T-helper 17 cell (primary cell): ENCODE measurements at places on chromosomes 5 and 9. TPM values are rescaled to one million over a fixed set of nuclear protein-coding genes. Genes with fewer than 3 reads are reported as not detected.

DNA sequence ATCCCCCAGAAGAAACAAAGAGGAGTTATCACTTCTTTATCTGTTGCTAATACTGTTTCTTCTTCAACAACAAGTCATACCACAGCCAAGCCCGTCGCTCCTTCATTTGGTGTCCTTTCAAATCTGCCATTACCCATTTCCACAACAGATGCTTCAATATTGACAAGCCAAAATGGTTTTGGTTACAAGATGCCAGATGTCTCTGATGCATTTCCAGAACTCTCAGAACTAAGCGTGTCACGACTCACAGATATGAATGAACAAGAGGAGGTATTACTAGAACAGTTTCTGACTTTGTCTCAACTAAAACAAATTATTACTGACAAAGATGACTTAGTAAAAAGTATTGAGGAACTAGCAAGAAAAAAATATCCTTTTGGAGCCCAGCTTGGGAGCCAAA lies 16.0 kb upstream of the HAND1 start:
- no peak for DNase-seq

The CBY3 gene
- total RNA-seq, result not detected

DNA sequence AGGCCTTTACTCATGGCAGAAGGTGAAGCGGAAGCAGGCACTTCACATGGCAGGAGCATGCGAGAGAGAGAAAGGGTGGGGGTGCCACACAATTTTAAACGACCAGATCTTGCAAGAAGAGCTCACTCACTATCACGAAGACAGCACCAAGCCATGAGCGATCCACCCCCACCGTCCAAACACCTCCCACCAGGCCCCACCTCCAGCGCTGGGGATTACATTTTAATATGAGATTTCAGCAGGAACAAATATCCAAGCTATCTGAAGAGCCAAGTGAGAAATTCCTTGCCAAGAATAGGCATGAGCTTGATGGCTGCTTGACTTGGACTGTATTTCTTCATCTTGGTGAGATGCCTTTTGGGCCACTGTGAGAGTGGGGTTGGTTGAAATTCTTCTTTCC lies 88.0 kb downstream of the PDZD2 start:
- no peak for DNase-seq

GRCh38 chr9:29209748-29210291 lies 1636.5 kb upstream of the C9orf72 start:
- DNase-seq, result no peak

GRCh38 chr9:99336005-99336404 lies 113.9 kb downstream of the SEC61B start:
- DNase-seq, result no peak

GRCh38 chr9:108475813-108476212 lies 380.0 kb downstream of the ACTL7B start:
- DNase-seq, result no peak

The HAVCR2 gene
- total RNA-seq, result 2.3 TPM

The CORO2A gene
- total RNA-seq, result 16.6 TPM

The SPINK9 gene
- not detected for total RNA-seq

- DNase-seq, result no peak
Observed at GRCh38 chr5:169992789-169993484, 12.6 kb upstream of the INSYN2B start.

DNA sequence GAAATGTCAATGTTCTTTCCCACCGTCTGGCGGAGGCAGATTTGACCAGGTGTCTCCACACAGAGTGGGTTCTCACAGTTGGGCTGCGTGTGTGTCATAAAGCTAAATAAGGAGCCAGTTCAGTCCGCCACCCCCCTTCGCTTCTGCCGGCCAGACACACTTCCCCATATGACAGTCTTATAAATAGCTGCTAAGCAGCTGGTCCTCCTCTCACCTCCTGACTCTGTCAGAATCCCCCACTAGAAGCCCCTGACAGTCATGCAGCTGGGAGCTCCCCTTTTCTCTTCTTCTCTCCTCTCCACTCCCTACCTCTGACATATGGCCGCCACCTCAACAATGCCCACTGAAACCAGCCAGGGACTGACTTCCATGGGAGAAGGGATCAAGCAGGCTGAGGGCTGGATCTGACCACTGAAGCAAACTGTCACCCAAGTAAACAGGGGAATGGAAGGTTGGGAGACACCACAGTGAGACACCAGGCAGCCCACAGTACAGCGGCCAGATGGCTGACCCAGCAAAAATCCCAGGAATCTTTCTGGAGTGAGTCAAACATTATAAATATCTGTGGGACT lies 141.9 kb upstream of the EFNA5 start:
- no peak for DNase-seq

DNA sequence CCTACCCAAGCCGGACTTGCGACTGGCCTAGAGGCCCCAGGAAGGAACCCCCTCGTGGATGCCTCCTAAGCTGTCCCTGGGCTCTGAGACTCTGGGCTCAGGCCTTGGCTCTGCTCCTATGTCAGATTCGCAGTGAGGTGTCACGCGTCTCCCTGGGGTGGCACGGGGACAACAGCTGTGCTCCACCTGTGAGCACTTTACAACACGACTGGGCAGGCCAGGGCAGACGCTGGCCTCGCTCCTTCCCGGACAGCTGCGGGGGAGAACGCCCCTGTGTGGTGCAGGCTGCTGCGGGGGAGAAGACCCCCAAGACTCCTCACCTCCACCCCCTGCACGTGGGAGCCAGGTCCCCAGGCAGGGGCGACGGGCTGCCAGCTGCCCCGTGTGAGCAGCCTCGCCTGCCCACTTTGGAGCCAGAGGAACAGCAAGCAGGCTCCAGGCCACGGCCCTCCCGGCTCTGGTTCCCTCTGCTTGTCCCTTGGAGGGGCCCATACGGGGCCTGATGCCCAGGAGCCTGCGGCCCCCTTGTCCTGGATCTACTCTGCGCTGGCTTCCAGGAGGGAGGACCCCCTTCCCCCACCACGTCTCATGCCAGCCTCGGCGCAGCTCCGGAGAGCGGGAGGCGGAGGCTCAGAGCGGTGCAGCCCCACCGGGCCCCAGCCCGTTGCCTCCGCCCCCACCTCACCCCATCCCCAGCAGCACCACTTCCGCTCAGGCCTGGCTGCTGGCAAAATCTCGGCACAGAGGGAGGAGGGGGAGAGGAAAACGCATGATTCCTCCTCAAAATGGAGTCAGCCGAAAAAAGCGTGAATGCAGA lies 36.0 kb downstream of the SARDH start:
- DNase-seq, result peak; percentile 42

DNA sequence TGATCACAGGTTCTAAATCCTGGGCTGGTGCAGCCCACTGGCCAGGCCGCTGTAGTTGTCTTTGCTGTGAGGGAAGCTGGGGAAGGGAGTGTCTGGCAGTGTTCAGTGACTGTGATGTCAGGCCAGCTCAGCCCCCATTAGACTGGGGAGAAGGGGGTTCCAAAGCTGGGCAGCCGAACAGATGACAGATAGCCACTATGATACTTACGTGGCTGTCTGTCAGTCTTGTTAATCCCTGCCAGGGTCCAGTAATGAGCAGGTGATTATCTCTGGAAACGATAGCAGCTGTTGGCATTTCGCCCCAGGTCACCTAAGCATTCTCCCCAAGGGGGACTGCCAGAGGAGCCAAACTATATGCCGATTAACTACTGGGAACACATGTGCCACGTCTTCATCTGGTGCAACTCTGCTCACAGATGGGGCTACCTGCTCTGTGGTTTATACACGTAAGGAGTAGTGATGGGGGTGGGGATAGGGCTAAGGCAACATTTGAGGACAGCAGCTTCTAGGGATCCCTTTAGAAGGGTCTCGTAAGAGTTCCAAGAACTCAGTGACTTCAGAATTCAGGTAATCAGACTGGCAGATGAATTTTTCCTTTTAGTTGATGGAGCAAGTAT lies 396.3 kb downstream of the KDM4C start:
- DNase-seq, result no peak

The PPP3R2 gene
- not detected for total RNA-seq

The MYOZ3 gene
- not detected for total RNA-seq

DNA sequence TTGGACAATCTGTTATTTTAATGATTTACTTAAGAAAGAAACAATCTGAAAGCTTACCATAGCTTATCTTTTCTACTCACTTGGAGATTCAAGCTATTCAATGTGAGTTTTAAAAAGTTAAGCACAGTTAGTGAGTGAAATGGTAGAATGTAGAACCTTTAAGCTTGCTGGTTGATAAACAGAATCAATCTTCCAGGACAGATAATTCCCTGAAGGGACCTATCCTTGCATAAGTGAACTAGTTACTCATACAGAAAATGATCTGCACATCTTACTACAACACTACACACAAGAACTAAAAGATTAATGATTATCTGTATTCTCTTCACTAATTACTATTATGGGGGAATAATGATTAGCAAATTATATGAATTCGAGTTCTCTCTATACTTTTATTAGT lies 165.6 kb downstream of the PALM2AKAP2 start:
- DNase-seq, result no peak

The ADRA1B gene
- not detected for total RNA-seq

The TLR4 gene
- total RNA-seq, result 1.8 TPM

The ADAMTS2 gene
- not detected for total RNA-seq

- no peak for DNase-seq
Observed at GRCh38 chr5:161513942-161514341, 32.6 kb downstream of the GABRB2 start.

DNA sequence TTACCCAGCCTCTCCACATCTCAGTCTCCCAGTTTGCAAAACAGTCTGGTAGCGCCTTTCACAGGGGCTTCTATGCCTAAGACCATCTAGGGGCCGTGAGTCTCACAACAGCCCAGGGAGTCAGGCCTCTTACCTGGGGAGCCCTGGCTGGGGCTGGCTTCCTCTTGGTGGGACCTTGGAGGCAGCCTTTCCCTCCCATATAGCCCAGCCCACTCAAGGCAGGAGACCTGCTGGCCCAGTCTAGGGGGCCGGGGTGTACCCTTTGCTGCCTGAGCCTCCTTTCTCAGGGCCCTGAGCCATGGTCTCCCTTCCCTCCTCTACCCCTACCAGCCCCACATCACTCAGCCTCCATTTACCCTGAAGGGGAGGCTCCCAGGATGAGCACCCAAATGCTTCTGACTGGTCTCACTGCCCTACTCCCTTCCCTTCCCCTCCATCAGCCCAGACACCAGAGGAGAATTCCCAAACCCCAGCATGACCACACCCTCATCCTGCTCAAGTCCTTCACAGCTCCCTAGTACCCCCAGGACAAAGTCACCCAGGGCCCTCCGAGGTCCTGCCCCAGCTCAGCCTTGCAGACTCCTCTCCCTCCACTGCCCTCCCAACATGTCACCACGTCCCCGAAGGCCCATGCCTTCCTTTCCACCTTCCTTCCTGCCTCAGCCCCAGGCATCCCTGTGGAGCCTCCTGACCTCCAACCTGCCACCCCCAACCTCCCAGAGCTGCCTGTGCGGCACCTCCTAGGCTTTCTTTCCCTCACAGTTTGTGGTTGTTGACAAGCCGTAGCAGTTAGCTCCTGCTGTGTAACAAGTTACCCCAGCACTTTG lies 55.3 kb downstream of the BARX1 start:
- DNase-seq, result no peak

DNA sequence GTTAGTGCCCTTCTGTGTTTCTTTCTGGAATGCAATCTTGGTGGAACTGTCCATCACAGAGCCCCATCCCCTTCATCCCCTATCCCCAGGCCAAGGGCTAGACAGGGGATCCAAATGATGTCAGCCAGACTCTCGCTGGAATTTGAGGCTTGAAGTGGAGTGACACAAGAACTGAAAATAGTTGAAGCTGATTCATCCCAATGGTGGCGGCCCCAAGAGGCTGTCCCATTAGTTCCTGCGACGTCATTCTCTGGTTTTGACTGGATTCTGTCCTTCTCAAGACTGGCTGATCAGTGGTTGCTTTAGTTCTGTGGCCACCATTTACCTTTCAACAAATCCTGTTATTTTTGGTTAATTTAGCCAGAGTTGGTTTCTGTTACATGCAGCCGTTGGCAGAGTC lies 59.9 kb downstream of the SUB1 start:
- no peak for DNase-seq

DNA sequence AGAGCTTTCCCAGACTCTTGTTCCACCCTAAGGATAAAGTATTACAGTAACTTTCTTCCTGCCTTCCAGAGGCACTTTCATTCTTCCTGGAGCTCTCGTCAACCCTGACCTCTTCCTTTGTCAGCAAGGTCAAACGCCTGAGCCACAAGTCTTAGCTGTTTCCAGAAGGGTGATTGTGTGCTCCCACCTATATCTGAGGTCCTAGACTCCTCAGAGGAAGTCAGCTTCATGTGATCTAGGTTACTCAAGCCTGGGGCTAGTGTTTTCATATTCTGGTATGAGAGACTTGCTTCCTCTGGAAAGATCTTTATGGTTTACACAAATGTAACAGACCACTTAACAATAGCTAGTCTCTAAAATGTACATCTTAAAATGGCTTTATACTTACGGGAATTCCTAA lies 5.4 kb upstream of the FAM120A start:
- DNase-seq, result no peak

DNA sequence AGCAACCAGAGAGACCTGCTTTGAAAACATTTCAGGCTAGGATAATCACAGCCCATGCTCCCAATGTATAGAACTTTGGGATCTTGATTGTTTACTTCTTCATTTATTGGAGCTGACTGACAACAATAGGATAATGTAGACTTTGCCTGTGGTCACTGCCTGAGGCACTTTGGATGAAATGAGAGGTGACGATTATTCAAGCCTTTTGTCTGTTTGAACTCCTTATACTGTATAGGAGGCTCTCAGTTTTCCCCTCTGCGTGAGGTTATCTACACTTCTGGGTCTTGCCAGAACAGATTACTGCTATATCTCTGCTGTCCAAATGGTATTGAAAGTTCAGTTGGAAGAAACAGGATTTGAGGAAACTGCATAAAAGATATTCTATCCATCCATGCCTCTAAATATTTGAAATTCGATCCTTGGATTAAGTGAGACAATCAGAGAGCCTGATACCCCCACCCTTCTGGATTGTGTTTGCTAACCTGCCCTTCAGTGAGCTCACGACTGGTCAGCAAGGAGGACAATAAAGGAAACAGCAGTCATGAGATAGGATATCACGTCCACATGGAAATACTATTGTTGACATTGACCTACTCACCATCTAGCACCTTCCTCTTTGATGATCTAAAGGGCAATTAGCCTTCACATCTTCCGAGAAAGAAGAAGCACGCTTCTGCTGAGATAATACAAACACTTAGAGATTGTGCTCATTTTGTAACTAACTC lies 98.1 kb downstream of the DOCK8 start:
- no peak for DNase-seq

DNA sequence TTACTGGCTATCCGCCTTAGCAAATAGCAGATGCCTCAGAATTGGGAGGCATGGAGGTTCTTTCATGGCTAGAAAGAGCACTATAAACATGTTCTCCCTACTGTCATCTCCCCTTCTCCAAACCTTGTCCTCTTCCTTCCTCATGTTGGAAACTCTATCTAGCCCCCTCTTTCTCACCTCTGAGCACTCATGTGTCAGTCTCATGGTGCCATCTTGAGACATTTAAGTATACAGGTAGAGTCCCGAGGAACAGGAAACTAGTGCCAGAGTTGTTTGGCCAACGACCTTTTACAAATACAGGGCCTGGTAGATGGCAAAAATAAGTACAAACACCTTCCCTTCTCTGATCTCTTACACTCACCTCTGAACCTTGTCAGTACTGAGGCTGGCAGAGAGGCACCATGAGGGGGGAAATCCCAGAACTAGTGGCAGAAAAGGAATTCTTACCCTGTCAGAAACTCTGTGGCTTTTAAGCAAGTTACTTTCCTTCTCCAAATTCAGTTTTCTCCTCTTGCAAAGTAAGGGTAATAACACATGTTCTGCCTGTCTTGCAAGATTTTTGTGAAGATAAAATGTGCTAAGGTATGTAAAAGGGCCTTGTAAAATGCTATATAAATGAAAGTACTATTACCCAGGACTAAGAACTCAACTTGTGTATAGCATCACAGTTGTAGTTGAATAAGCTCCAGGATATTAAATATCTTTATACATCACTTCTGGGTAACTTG lies 94.1 kb upstream of the SNX2 start:
- no peak for DNase-seq

- DNase-seq, result no peak
Observed at GRCh38 chr9:123483191-123483803, 127.3 kb downstream of the CRB2 start.
